A549 treated with GW870086 at 1 μM for 4 hours (cell line): ENCODE measurements at places on chromosomes 5 and 9. TPM values are rescaled to one million over a fixed set of nuclear protein-coding genes. Genes with fewer than 3 reads are reported as not detected.

The IL5 gene
- not detected in 5 replicates for total RNA-seq

The RETREG1 gene
- total RNA-seq: 2.6 to 3.8 TPM (median 3.5 TPM) in 5 replicates

The CCNI2 gene
- 0.12 to 0.26 TPM (median 0.21 TPM) in 3 of 5 replicates, not detected in the others for total RNA-seq

The SCGB3A2 gene
- not detected in 5 replicates for total RNA-seq

The F2R gene
- 34.6 to 60.1 TPM (median 53.8 TPM) in 5 replicates for total RNA-seq
